ENCODE measurements at places on chromosomes 1 and 21.

- no peak for DNase-seq
These were observed 1.1 kb upstream of the TRIM62 start for GRCh38 chr1:33182896-33183295.

GRCh38 chr1:109579491-109579890 is 31.1 kb downstream of the GNAI3 start:
- no peak for DNase-seq

DNA sequence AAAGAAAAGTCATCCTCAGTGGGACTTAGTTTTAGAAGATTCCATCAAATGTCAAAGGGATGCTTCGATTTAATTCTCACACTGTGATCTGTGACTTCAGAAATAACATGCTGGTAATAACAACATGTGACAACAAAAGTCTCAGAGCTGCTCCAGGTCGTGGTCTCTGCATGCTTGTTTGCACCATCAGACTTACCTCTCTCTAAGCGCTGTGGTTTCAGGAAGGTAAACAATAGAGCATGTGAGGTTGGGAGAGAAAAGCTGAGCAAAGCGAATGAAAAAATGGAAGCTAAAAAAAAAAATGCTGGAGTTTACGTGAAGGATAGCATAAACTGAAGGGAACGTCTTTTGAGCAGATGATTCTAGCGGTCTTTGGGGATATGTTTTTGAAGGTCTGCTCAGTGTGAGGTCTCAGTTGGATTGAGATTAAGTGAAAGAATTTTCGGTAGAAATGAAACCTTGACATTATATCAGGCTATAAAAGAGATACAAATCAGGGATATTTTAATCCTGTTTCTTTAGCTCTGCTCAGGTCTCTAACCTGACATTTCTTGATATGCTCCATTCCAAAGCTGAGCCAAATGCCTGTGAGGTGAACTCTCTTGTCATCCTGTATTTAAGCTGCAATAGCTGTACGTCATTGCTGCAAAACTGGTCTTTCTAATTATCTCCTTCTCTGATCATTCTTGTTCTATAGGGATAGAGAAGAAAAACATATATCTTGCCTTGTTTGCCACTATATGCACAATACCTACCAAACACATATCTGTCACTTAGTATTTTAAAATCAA is 86.5 kb downstream of the C1orf21 start:
- no peak for DNase-seq

- DNase-seq, result no peak
These were observed 36.2 kb downstream of the CAMSAP2 start for GRCh38 chr1:200774735-200775444.

- peak; percentile 12 for DNase-seq
These were observed 143.0 kb downstream of the ELAVL4 start for GRCh38 chr1:50251702-50252101.

DNA sequence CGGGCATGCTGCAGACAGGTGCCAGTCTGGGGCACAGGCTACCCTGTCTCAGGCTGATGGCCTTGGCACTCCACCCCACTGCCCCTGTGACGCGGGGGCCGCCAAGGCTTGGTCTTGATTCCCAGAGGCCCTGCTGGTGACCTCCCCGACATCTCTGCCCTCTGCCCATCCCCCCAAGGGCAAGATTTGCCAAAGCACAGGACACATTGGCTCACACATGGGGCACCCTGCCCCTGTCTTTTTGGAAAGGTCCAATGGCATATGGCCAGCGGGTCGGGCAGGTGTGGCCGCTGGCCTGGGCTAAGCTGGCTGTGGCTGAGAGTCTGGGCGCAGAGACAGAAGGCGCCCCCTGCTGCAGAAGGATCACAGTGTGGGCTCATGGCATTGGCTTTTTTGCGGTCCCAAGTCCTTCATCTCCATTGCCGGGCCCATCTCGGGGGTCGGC is 4.6 kb downstream of the MIB2 start:
- DNase-seq, result no peak

GRCh38 chr1:54481201-54481884 is 66.7 kb upstream of the ACOT11 start:
- DNase-seq, result no peak

- peak; percentile 70 for DNase-seq
These were observed 5.5 kb downstream of the AZIN2 start for GRCh38 chr1:33086384-33086850.

GRCh38 chr1:175072099-175072951 is 4.7 kb downstream of the TNN start:
- no peak for DNase-seq

- DNase-seq, result peak; percentile 55
These were observed 404.7 kb upstream of the PROX1 start for GRCh38 chr1:213582976-213583567.

- DNase-seq, result no peak
These were observed 18.0 kb upstream of the RAB3GAP2 start for GRCh38 chr1:220290140-220290761.

DNA sequence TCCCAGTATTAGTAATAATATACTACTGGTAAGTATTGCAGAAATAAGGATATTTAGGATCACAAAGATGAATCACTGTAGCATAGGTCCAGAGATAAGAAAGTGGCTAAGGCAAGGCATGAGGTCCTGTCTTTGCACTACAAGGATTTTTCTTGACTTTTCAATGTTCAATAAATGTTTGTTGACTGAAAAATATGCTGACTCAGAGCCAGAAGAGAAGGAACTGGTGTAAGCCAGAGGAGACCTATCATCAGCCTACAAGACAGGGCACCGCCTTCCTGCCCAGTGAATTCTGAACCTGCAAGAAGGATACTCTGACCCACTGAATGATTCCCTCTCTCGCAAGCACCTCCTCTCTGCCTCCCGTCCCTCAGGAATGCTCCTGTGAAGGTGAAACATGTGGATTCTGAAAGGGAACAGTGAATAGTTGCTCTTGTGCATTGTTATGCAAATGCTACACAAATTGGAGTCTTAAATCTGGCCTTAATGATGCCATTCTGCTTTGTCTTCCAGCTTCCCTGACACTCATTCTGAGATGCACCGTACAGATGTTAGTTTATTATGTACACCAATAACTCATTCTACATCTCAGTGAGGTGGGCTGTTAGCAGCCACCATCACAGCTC is 540.0 kb downstream of the OMA1 start:
- no peak for DNase-seq

DNA sequence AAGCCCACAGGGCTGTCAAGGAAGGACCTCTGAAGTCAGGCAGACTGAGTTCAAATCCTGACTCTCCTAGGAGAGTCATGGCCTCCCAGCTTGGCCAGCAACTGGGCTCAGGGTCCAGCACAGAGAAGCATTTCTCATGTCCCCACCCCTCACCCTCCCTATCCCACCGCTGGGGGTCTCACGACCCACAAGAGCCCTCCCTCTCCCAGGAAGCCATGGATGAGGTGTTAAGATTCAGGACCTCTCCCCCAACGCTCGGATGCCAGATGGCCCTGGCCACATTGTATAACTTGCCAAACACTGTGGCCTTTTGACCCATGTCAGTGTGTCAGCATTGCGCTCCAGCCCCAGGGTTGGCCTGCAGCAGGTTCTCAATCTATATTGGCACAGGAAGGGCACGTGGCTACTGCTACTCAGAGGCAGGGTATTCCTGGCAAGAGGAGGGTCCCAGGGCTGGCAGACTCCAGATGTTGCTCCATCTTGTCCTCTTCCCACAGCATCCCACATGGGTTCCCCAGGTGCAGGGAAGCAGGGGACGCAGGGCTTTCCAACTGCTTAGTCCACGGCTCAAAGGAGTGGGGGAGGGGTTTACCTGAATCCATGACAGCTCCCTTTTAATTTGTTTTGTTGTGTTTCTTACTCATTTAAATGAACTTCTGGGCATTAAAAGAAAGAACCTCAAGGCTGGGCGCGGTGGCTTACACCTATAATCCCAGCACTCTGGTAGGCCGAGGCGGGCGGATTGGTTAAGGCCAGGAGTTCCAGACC is 10.5 kb downstream of the SLC2A1 start:
- no peak for DNase-seq

- no peak for DNase-seq
These were observed 35.8 kb upstream of the CCN1 start for GRCh38 chr1:85544689-85545215.
